Stimulated activated naive B cell treated with anti-CD40 and anti-IgM and Interleukin-4, amounts not matched to agents 10 μg/mL and 1 μg/mL and 100 μg/mL, for 72 hours (primary cell): ENCODE measurements at places on chromosomes 6 and 20.

- H3K4me1 ChIP-seq, result no peaks in the 10 kb centered on the region
- no peak overlapping the region for H3K27ac ChIP-seq
- no peaks in the 10 kb centered on the region for H3K36me3 ChIP-seq
- no peaks in the 10 kb centered on the region for H3K27me3 ChIP-seq
- no peak for DNase-seq
These were observed 1201.6 kb upstream of the MAP3K7 start for GRCh38 chr6:91788501-91788900.

GRCh38 chr20:50967586-50967985 is 9.0 kb downstream of the MOCS3 start:
- peaks cover 5% of the 10 kb centered on the region for H3K27me3 ChIP-seq
- DNase-seq, result no peak
- no peak overlapping the region for H3K4me3 ChIP-seq
- H3K36me3 ChIP-seq, result peaks cover under 1% of the 10 kb centered on the region
- no peak overlapping the region for H3K27ac ChIP-seq

DNA sequence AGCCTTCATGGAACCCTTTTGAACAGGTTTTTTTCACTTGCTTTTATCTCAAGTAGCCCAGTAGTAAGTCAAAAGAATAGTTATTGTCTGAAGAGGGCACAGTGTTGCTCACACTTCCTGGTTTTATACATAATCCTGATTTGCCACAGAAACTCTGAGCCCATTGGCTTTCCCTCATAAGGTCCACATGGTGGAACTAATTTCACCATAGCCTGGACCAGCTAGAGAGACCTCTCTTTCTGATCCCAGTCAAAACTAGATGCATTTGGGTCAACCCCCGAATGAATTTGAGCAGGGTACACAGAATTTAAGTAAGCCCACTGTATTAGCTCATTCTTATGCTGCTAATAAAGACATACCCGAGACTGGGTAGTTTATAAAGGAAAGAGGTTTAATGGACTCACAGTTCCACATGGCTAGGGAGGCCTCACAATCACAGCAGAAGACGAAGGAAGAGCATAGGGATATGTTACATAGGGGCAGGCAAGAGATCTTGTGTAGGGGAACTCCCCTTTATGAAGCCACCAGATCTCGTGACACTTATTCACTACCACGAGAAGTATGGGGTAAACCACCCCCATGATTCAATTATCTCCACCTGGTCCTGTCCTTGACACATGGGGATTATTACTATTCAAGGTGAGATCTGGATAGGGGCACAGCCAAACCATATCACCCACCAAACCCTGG is 6.2 kb downstream of the RWDD2A start:
- H3K4me1 ChIP-seq, result peaks cover 8% of the 10 kb centered on the region
- H3K27me3 ChIP-seq, result no peaks in the 10 kb centered on the region
- no peak overlapping the region for H3K4me3 ChIP-seq
- peaks cover 2% of the 10 kb centered on the region for H3K36me3 ChIP-seq
- no peak for DNase-seq

GRCh38 chr6:52976149-52976548 is 18.9 kb downstream of the GSTA4 start:
- H3K27me3 ChIP-seq, result no peaks in the 10 kb centered on the region
- H3K36me3 ChIP-seq, result no peaks in the 10 kb centered on the region
- H3K4me1 ChIP-seq, result peaks cover 44% of the 10 kb centered on the region
- no peak for DNase-seq
- peak overlapping the region; percentile 51 for H3K4me3 ChIP-seq

DNA sequence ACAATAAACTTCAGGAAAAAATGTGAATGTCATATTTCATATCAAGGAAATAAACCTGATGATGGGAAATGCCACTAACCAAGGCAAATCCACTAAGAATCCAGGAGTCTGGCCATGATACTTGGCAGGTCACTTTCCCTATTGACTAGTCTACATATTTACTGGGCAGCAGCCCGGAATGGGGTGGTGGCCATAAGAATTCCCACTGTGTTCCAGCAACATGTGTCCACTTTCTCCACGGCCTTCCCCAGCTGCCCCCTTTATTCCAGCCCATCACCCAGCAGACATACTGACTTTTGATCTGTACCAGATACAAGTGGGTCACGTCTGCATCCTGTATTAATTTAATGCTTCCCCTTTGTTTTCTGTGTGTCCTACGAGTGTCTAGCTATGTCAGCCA is 234.5 kb upstream of the PRDM1 start:
- H3K27me3 ChIP-seq, result no peaks in the 10 kb centered on the region
- H3K4me3 ChIP-seq, result no peak overlapping the region
- H3K4me1 ChIP-seq, result no peaks in the 10 kb centered on the region

DNA sequence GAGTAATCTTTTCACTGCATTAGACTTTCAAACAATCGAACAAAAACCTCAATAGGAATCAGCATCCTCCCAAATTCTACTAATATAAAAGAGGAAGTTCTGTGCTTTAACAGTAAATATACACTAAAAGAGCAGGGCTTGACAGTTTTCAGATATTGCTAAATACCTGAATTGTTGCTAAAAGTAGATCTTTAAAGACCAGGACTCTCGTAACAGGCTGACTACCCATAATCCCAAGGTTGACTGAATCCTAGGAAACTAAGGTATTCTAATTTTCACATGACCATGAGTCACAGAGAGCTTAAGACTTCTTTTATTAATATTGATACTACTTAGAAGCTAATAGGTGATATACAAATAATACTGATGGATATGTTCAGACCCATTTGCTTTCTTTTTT is 10.1 kb downstream of the CD164 start:
- no peak for DNase-seq
- no peak overlapping the region for H3K4me3 ChIP-seq
- H3K4me1 ChIP-seq, result peaks cover 45% of the 10 kb centered on the region
- peak overlapping the region; percentile 76 for H3K27ac ChIP-seq

DNA sequence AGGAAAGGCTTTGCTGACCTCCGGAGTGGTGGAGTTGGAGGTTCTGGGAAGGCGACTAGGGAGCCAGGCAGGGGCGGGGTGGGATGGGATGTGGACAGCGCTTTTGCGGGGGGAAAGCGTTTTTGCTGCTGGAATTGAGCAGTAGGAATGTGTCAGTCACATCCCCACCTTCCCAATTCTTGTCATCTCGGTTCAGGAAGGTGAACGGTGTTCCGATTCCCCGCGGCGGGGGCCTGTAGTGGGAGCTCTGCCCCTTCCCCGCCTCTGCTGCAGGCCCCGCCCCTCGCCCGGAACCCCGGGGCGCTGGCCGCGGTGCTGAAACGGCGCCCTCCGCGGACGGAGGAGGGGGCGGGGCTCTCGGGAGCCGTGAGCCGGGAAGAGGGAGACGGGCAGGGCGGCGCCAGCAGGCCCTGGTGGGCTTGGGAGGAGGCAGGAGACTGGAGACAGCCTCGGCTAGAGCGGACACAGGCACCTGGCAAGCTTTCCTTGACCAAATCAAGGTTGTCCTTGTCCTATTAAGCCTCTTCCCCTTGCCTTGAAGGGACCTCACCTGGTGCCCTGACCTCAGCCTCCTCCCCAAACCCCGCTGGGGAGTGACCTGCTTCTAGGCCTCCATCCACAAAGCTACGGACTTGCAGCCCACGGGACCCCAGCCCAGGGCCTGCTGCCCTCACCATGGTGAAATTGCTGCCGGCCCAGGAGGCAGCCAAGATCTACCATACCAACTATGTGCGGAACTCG is at the start of gene LHFPL5:
Gene LHFPL5 (plus strand): TSS at position 357 of the 741 bp plus-strand sequence. CDS start 319 bp downstream, at position 676.
- H3K36me3 ChIP-seq, result no peaks in the 10 kb centered on the region
- peaks cover 6% of the 10 kb centered on the region for H3K4me1 ChIP-seq
- peaks cover 41% of the 10 kb centered on the region for H3K27me3 ChIP-seq
- peak; percentile 4 for DNase-seq
- H3K4me3 ChIP-seq, result peak within 1 kb of the TSS; percentile 14
- H3K27ac ChIP-seq, result no peak within 1 kb of the TSS

DNA sequence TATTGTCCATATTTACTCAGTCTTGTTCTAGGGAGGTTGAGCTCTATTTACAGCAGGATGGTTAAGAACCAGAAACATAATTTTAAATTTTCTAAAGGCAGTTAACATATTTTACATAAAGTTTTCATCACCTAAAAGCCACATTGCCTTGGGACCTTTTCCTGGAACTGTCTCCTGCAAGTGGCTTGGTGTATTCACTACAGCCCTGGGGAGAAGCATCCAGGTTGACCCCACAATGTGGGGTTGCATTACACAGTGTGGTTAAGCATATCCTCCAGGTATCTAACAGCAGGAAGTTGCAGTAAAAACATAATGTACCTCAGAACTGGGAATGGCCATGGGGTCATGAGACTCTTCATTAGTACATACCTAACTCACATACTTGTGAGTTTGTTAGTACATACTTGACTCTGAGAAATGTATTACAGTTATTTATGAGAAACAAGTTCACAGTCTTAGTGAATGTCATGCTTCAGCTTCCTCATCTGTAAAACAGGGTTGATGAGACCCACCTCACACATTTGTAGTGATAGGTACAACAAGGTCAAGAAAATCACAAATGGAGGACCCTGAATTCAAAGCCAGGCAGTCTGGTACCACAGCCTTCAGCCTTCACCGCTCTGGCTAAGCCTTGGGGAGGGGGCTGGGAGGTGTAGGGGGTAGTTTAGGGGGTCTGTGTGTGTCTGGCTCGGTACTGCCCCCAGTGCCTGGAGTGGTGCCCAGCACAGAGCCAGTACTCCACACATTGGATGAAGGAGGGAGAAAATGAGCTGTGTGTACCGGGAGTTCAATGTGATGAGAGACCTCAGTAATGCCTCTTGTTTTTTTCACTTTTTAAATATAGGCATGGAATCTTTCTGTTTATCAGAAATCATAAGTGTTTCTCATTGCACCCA is 52.9 kb downstream of the KAT14 start:
- DNase-seq, result no peak
- H3K4me3 ChIP-seq, result no peak overlapping the region
- peaks cover 15% of the 10 kb centered on the region for H3K36me3 ChIP-seq

- no peak for DNase-seq
- H3K27ac ChIP-seq, result peak overlapping the region; percentile 38
- peaks cover 43% of the 10 kb centered on the region for H3K4me1 ChIP-seq
- H3K4me3 ChIP-seq, result no peak overlapping the region
- peaks cover 66% of the 10 kb centered on the region for H3K36me3 ChIP-seq
- no peaks in the 10 kb centered on the region for H3K27me3 ChIP-seq
These were observed 37.7 kb downstream of the HECA start for GRCh38 chr6:139172567-139172966.

DNA sequence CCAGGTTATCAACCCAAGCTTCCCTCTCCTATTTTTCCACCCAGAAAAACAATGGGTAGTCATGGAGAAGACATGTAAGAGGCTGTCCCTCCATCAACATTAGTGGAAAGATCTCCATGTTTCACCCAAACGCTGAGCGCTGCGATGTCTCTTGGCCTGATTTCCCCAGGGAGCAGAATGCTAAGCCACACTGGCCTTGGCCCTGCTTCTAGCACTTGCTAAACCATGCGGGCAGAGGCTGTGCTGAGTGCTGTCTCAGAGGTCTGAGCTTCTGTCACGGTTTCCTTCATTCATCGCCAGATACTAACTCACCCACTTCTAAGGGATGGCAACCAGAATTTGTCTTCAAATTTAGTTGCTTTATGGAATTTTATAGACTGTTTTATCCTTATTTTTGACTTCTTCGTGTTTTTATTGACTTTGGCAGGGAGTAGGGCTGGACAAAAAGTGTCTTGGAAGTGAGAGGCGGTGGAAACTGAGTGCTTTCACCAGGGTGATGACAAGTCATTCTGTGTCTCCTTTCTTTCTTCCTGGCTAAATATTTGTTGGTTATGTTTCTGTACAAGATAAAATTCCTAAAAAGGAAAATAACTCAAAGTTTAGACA is 181.4 kb upstream of the UST start:
- peaks cover 12% of the 10 kb centered on the region for H3K27me3 ChIP-seq
- no peak for DNase-seq
- H3K27ac ChIP-seq, result no peak overlapping the region

DNA sequence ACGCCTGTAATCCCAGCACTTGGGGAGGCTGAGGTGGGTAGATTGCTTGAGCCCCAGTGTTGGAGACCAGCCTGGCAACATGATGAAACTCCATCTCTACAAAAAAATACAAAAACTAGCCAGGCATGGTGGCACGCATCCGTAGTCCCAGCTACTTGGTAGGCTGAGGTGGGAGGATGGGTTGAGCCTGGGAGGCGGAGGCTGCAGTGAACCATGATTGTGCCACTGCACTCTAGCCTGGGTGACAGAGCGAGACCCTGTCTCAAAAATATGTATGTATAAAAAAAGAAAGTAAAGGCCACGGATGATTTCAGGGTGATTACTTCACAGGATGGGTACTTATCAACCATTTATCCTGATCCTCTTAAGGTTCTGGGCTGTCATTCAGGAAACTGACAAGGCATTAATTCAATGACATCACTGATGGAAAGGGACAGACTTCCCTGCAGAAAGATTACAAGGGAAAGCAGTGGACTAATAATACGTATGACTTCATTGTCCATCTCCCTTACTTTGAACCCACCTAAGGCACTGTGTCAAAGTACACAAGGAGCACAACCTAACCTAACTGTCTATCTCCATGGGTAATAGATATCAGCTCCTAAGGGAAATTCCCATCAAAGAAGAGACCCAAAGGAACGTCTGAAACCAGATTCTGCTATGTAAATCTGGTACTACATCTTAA is 61.2 kb downstream of the ZMYND8 start:
- H3K4me1 ChIP-seq, result peaks cover 14% of the 10 kb centered on the region
- no peaks in the 10 kb centered on the region for H3K27me3 ChIP-seq
- H3K36me3 ChIP-seq, result peaks cover 27% of the 10 kb centered on the region
- H3K27ac ChIP-seq, result no peak overlapping the region
- H3K4me3 ChIP-seq, result no peak overlapping the region

GRCh38 chr6:139743664-139744437 is 369.4 kb upstream of the CITED2 start:
- H3K4me3 ChIP-seq, result no peak overlapping the region
- H3K4me1 ChIP-seq, result peaks cover 6% of the 10 kb centered on the region
- no peak overlapping the region for H3K27ac ChIP-seq
- H3K36me3 ChIP-seq, result no peaks in the 10 kb centered on the region

DNA sequence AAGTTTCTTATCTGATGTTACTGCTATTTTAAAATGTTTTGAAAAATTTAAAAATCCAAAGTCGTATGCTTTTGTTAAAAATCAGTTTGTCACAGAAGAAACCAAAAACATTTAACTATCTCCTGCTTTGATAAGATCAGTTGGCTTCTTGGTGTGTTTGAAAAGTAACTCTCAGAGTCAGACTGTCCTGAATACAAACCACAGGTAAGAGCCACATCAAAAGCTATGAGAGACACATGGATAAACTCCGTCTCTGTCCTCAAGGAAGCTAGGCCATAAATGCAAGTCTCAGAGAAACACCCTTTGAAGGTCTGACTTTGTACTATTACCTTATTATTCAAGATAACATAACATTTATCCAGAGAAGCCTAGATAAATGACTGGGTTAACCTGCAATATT is 7.7 kb downstream of the HBS1L start:
- H3K4me1 ChIP-seq, result peaks cover 61% of the 10 kb centered on the region
- H3K4me3 ChIP-seq, result no peak overlapping the region
- no peaks in the 10 kb centered on the region for H3K27me3 ChIP-seq
- H3K27ac ChIP-seq, result no peak overlapping the region
- H3K36me3 ChIP-seq, result peaks cover 50% of the 10 kb centered on the region

DNA sequence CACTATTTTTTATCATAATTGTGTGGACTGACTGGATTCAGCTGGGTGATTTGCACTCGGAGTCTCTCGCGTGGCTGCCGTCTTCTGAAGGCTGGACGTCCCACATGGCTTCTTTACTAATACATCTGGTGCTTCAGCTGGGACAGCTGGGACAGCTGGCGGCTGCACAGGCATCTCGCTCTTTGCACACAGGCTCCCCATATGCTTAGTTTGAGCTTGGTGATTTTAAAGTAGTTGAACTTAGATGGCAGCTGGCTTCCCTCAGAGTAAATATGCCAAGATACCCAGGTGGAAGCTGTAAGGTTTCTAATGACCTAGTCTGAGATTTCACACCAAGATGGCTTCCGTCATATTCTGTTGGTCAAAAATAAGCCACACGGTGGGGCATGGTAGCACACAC is 38.7 kb upstream of the PPP1R3G start:
- no peaks in the 10 kb centered on the region for H3K4me1 ChIP-seq
- H3K4me3 ChIP-seq, result no peak overlapping the region
- peaks cover 32% of the 10 kb centered on the region for H3K36me3 ChIP-seq
